ENCODE measurements at places on chromosomes 13 and 19. TPM values are rescaled to one million over a fixed set of nuclear protein-coding genes. Genes with fewer than 3 reads are reported as not detected.

DNA sequence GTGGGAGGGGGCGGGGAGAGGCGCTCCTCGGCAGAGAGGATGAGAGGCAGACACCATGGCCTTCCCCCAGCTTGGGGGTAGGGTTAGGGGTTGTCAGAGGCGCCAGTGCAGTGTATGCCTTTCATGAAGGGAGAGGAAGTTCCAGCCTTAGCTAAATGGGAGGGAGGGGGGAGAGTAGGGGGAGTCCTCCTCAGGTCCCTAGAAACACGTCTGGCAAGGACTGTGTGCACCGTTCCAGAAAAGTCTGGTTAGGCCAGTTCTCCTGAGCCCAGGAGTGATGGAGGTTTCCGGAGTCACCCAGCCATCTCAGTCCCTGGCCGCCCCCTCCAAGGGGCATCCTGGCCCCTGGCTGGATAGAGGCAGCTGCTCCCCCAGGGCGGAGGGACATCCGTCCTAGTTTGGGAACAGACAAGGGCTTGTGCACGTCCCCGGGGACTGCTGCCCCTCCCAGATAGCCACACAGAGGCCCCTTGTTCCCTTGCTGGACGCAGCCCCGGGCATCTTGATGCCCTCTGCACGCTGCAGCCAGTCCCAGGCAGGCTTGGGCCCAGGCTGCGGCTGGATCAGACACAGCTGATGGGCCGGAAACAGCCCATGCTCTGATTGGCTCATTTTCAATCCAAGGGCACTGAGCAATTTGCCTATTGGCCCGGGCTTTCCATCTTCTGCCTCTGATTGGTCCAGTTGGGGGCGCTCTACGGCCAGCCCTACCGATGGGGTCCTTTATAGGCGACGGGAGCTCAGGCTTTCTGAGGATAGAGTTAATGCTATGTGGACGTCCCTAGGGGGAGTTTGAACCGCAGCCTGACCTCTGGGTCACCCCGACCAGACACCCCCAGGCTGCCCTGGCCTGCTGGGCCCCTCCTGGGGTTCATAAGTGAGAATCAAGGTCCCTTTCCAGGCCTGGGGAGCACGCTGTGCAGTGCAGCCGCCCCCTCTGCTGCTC, 3.8 kb downstream of the S1PR2 start:
- no peak for DNase-seq

PGLYRP2 gene
- not detected for total RNA-seq

CLIP3 gene
- 8.1 TPM for total RNA-seq

PSG3 gene
- total RNA-seq, result not detected

THSD1 gene
- total RNA-seq, result 13.7 TPM

DNA sequence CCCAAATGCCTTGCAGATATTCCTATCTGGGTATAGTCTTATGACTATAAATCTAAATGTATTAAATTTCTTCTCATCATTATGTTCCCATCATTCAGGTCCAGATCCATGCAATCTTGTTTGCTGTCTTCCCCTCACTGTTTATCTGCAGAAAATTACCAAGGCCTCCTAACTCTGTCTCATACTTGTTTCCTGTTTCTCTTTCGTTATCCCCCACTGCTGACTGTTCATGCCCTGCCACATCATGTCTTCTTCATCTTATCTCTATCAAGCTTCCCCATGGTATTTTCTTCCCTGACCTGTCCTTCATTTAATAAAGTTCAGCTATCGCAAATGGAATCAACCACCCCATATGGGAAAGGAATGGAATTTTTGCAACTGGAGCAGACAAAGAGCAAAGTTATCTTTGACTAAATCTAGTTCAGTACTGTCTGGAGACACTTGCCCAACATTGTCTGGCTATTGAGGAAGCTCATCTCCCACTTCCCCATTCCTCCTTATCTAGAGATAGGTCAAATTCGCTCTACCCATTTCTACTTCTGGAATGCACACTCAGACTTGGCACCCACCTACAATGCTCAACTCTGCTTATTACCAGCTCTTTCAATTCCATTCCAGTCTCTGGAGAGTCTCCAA, 1358.1 kb downstream of the EFNB2 start:
- no peak for DNase-seq

B3GNT8 gene
- total RNA-seq, result 6.2 TPM

- DNase-seq, result peak; percentile 15
These were observed 114.6 kb downstream of the KDM4B start for GRCh38 chr19:5083547-5083965.

GRCh38 chr19:49453757-49454240, 774 bp downstream of the ALDH16A1 start:
- no peak for DNase-seq

DNA sequence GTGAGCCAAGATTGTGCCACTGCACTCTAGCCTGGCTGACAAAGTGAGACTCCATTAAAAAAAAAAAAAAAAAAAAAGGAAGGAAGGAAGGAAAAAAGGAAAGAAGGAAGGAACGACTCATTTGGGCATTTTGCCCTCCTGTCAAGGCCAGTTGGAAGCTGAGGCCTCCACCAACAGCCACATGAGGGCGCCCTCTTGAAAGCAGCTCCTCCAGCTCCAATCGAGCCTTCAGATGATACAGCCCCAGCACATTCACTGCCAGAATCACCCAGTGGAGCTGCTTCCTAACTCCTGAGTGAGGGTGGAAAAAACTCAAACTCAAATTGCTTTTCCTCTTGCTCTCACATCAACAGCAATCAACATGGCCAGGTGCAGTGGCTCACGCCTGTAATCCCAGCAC, 40.9 kb downstream of the GNG7 start:
- DNase-seq, result no peak

GRCh38 chr13:41823476-41823875, 137.4 kb downstream of the VWA8 start:
- DNase-seq, result no peak

DNA sequence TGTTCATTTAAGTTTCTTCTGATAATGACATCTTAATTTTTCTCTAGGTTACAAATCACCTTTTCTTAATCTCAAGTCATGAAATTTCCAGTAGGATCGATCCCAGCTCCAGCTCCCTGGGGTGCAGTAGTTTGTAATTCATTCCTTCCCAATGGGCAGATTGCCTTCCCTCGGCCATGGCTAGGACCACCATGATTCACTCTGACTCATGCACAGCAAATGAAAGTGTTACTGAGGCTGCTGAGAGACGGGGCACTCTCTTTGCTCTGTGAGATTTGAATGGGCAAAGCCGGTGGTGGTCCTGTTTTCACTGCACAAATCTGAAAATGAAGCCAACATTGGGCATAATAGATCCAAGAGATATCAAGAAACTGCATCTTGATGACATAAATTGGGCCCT, 202.8 kb upstream of the IRS2 start:
- DNase-seq, result no peak

- peak; percentile 62 for DNase-seq
These were observed 182.8 kb downstream of the RGCC start for GRCh38 chr13:41639955-41640780.

HCST gene
- 5.4 TPM for total RNA-seq

DNA sequence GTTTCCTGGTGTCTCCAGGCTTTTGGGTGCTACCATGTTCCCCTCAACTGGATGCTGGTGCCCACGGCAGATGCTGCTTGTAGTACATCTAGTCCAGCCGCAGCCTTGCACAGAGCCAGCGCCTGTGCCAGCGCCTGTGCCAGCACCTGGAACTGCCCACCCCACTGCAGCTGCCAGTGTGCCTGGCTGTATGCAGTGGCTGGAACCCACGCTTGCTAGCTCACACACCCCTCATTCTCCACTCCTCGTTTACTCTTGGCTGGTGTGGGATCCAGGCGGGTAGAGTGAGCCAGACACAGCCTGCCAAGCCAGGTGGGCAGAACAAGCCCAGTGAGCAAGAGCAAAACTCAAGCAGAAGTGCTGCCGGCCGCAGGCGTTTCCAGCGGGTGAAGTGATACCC, 428.6 kb downstream of the SLITRK1 start:
- DNase-seq, result no peak

CEACAM7 gene
- 0.11 TPM for total RNA-seq

GRCh38 chr13:20156702-20157101, 4.2 kb downstream of the GJA3 start:
- DNase-seq, result no peak

ATXN8OS gene
- not detected for total RNA-seq

DNA sequence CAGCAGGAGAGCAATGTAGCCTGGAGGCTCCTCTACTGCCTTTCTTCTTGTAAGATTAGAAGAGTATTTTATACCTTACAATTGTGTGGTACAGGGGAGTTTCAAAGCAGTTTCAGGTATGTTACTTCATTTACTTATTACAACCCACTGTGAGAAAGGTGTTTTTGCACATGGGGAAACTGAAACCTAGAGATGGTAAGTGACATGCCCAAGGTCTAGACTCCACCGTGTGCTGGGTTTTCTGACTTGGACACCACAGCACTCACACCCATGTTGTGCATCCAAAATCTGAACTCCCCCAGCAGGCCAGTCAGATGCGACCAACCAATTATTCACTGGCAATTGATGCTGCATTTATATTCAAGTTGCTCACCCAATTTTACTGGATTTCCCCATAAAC, 22.8 kb downstream of the ERICH6B start:
- DNase-seq, result no peak

DNA sequence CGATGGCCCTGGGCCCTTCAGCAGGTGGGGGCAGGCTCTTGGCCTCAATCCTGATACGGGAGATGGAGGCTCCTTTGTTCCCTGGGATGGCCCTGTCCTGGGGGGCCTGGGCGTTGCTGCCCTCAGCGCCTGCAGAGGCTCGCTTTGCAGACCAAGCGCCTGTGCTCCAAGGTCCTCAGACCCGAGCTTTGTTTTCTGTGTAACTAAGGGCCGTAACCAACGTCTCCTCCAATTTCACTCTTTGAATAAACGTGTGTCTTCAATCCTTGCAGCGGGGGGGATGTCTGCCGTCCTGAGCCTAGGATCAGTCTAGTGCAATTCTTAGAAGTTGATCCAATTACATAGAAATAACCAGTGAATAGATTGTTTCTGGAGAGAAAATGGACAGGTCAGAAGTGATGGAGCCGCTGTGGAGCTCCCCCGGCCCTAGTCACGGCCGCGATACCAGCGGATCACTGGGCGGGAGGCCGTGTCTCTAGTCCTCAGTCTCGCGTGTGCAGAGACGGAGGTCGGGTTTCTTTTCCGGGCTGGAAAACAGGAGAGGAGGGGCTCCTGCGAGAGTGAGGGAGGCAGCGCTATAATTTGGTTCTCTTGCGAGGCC, 5.3 kb downstream of the PTBP1 start:
- no peak for DNase-seq

IGSF23 gene
- total RNA-seq, result not detected
